ENCODE measurements at places on chromosomes 6 and 20.
A peak's percentile ranks its signal among the peaks of the same experiment; 100 is the strongest.

GRCh38 chr6:107510108-107510507 is 20.2 kb downstream of the SOBP start:
- no peak for DNase-seq

- no peak for DNase-seq
Measured at GRCh38 chr6:147260091-147260490, 55.9 kb downstream of the STXBP5 start.

DNA sequence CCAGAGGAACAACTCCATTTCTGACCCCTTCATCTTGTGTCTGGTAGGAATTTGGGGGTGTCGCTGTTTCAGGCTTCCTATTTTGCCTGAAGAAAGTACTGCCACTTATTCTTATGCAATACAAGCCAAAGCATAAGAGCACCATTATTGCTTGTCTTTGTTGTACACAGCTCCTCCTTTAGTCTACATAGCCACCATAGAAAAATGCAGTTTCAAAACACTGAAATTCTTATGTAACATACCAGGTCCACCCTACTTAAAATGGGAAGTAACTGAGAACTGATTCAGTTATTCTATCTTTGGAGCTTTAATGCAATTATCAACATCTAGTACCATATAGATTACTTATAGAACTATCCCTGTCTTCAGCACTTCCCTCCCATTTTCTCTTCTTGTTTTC is 255.5 kb downstream of the ARHGAP18 start:
- no peak for DNase-seq

GRCh38 chr6:78251931-78252330 is 599.1 kb downstream of the MEI4 start:
- no peak for DNase-seq

DNA sequence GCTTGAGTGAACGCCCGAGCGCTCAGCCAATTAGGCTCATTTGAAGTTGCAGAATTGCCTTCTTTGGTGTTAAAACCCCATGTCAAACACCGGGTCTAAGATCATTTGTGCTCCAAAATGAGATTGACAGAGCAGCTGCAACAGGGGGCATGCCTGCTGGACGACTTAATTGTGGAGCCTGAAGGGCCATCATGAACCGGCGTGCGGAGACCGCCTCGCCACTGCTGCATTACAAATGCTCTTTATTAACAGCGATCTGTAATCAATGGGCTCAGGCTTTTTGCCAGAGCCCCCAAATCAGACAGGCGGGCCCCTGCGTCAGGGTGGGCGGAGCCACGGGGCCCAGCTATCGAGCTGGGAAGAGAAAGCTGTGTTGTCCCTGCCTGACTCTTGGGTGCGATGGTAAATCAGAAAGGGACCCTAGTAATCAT is 183.2 kb downstream of the SIM1 start:
- no peak for DNase-seq

- no peak for DNase-seq
Measured at GRCh38 chr6:107629548-107630129, 139.7 kb downstream of the SOBP start.

DNA sequence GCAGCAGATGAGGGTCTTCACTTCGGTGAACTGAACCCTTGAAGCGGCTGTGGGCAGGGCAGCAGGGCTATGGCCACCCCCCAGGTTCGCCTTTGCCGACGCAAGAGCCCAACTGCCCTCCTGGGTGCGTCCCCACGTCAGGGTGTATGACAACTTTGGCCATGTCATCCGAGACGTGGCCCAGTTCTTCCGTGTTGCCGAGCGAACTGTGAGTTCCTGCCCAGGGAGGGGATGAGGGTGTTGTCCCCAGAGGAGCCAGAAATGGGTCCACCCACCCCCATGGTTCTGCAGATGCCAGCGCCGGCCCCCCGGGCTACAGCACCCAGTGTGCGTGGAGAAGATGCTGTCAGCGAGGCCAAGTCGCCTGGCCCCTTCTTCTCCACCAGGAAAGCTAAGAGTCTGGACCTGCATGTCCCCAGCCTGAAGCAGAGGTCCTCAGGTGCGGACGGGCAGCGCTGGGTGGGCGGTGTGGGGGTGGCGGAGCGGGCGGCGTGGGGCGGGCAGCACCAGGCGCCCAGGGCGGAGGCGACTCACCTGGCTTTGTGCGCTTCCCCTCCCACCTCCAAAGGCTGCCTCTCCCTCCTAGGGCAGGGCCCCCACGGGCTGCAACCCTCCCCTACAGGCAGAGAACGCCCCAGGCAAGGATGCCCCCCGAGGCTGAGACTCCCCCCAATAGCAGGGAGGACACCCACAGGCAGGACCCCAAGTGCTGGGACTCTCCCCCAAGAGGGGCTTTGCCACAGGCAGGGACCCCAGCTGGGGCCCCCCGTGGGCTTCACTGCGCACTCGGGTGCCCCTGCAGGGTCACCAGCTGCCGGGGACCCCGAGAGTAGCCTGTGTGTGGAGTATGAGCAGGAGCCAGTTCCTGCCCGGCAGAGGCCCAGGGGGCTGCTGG is 6.2 kb upstream of the TNFRSF6B start:
- DNase-seq, result no peak

- peak; percentile 24 for DNase-seq
Measured at GRCh38 chr20:31695849-31696804, 26.5 kb downstream of the BCL2L1 start.

DNA sequence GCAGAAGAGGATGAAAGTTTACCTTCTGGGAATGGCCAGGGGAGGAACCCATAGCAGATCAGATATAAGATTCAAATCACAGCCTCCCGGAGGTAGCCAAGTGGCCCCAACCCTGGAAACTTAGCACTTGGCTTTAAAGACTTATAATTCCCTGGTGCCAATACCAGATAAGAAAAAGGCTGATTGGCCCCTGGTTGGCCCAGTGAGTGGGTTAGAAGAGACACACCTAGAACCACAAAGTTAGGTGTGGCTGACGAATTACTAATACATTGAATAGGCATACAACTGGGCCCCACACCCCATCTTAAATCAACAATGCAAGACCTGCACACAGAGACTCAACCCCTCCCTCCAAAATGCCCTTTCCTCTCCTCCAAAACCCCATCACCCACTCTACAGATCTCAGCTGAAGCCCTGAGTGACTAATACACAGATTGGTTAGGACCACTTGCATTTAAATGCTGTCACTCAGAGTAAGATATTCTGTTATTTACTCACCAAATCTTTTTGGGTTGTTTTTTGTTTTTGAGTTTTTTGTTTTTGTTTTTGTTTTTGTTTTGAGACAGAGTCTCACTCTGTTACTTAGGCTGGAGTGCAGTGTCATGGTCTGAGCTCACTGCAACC is 315.4 kb upstream of the JARID2 start:
- no peak for DNase-seq

GRCh38 chr6:100665041-100665380 is 200.3 kb upstream of the SIM1 start:
- no peak for DNase-seq

- no peak for DNase-seq
Measured at GRCh38 chr6:52584203-52584602, 7.3 kb upstream of the TRAM2 start.

DNA sequence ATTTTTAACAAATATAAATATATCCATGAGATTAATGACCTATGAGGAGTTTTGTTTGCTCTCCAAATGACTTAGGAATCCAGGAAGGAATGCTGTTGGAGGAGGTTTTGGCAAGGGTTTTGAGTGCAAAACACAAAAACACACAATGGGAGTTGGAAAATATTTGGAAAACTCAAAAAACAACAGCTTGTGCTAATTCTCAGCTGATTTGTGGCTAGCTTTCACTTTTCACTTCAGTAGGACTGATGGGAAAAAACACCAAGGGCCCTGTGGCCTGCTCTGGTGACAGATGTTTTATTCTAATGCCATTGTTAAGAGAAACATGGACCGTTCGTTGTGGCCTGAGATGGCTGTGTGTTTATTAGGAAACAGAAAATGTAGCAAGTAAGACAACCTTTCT is 113.9 kb downstream of the ALDH8A1 start:
- DNase-seq, result no peak

GRCh38 chr20:40646361-40646760 is 42.7 kb downstream of the MAFB start:
- DNase-seq, result no peak

GRCh38 chr6:163813979-163814493 is 399.5 kb downstream of the QKI start:
- DNase-seq, result no peak

- no peak for DNase-seq
Measured at GRCh38 chr20:3980260-3981131, 34.9 kb downstream of the RNF24 start.

GRCh38 chr20:2967841-2968240 is 75.6 kb upstream of the GNRH2 start:
- DNase-seq, result no peak

GRCh38 chr6:12348530-12349511 is 58.7 kb downstream of the EDN1 start:
- DNase-seq, result no peak

GRCh38 chr6:474453-475185 is 83.1 kb downstream of the IRF4 start:
- no peak for DNase-seq

GRCh38 chr6:134925800-134926199 is 24.1 kb downstream of the ALDH8A1 start:
- no peak for DNase-seq

GRCh38 chr6:130863415-130864230 is 36.4 kb downstream of the SMLR1 start:
- DNase-seq, result no peak

DNA sequence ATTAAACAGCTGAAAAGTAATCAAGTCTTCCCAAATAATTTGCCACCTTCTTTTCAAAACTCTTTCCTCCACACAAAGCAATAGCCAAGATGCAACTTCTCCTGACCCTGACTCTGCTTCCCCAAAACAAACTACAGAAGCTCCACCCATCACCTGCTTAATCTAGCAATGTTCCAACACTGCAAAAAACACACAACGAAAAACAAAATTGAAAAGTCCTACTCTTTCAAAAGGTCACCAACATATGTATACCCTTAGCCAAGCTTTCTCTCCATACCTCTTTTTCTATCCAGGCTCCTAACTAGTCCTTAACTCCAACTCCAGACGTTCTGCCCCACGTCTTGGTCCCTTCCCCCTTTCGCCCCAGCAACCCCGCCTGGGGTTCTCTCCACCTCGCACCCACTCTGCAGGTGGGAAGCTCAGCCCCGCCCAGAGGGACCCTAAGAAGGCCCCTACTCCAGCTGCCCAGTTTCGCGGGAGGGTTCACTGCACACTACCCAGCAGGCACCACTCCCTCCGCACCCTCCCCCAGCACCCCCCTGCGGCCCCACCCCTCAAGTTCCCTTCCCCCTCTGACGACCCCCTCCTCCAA is 717 bp downstream of the CSNK2A1 start:
- no peak for DNase-seq

DNA sequence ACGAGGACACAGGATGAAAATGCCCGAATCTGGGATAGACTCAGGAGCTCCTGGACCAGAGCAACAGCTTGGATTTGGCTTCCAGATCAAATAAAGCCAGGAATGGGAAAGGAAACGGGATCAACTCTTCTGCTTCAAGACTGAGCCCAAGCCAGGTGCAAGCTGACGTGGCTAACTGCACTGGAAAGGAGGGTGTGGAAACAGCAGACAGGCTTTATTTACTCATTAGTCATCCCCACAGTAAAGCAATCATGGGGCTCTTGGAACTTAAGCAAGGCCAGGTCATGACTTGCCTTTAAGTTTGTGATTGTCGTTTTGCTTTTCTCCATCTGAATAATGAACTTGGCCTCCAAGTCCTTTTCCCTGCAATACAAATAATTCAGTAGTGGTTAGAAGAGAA is 45.2 kb downstream of the KIF16B start:
- DNase-seq, result peak; percentile 70

- DNase-seq, result no peak
Measured at GRCh38 chr6:34028691-34029360, 117.1 kb downstream of the GRM4 start.

DNA sequence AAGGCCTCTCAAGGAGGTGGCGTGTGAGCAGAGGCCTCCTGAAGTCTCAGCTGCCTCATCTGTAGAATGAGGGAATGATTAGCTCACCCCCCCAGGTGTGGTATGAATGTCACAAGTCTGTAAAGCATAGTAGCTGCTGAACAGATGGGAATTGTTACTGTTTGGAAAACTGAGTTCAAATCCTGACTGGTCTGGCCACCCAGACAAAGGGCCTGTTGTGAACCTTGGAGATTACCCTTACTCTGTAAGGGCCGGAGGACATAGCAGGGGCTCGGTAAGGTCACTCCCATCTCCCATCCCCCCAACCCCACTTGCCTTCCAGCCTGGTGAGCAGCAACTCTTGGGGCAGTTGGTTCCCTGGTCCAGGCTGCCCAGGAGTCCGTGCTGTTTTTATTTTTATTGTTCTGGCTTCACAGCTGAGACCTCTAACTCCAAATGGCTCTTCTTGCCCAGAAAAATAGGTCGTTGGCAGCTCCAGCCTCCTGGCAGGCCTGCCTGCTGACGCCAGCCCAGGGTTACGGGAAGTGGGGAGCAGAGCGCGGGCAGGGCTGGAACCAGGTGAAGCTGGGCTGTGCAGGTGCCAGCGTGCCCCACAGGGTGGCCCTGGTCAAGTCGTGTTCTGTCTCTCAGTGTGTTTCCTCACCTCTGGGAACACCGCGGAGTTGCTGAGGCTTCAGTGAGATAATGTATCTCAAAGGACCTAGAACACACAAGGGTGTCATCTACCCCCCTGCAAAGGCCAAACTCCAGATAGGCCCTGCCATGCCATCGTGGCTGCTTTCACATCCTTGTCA is 4.5 kb upstream of the SIRPA start:
- DNase-seq, result no peak

- DNase-seq, result no peak
Measured at GRCh38 chr6:110653381-110653780, 161.9 kb downstream of the CDK19 start.

DNA sequence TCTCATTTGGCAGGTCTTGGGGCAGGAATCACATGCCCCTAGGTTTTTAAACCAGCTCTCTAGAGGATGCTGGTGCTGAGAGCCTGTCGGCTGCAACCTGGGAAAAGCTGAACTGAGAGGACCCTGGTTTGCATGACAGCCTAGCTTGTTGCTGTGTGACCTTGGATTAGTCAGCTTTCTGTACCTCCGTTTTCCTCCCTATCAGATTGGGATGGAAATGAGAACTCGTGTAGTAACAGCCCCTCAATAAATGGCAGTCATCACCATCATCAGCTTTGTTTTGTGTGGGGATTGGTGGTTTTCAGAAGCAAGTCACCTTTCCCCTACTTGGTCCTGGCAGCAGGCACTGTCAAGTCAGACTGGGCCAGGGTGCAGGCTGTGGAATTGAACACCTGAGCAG is 75.2 kb upstream of the MYL9 start:
- no peak for DNase-seq

DNA sequence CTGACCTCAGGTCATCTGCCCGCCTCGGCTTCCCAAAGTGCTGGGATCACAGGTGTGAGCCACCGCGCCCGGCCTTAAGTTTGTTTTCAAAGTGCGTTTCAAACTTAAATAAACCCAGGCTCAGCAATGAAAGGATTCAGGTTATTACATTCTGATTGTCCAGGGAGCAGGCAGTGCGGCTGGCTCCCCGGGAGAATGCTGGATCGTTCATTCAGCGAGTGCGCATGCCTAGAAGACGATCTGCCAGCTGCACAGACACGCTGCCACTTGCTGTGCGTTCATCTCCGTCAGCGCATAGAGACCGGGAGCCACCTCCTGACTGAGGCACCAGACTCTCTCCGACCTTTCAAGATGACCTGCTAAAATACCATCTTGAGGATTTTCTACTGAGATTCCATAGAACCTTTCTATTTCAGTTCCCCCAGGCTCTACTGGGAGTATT is 163.9 kb upstream of the ZNF217 start:
- DNase-seq, result no peak

- no peak for DNase-seq
Measured at GRCh38 chr20:36441027-36441414, 100.3 kb upstream of the MYL9 start.

GRCh38 chr6:38784506-38785235 is 69.6 kb downstream of the DNAH8 start:
- no peak for DNase-seq

GRCh38 chr6:169450097-169450496 is 196.5 kb upstream of the THBS2 start:
- no peak for DNase-seq

All from mucosa of gallbladder (tissue), 1 donor.